ENCODE measurements at places on chromosomes 5 and 9. TPM values are rescaled to one million over a fixed set of nuclear protein-coding genes. Genes with fewer than 3 reads are reported as not detected.

SYK gene
- 1.1 TPM for total RNA-seq

- DNase-seq, result no peak
These were observed 4.1 kb upstream of the CCNG1 start for GRCh38 chr5:163433271-163433670.

PCDHGB3 gene
- total RNA-seq, result 0.11 TPM

ZFP2 gene
- total RNA-seq, result 0.36 TPM

- no peak for DNase-seq
These were observed 5.3 kb upstream of the IRX1 start for GRCh38 chr5:3590161-3590966.

DNA sequence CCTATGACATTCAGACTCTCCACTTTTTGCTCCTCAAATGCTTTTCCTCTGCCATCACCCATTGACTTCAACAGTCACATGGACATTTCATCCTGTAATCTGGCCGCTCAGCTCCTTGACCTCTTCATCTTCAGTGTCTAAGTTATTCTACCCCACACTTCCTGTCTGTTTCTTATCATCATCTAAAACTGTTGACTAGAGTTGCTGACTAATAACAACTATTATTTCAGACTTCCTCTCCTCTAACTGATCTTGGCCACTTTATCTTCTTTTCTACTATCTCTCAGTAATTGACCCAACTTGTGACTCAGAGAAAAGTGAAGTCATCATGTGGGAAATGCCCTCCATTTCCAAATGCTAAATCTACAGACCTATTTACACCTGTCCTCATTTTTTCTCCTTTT is 254.7 kb upstream of the TRPC7 start:
- DNase-seq, result no peak

DNA sequence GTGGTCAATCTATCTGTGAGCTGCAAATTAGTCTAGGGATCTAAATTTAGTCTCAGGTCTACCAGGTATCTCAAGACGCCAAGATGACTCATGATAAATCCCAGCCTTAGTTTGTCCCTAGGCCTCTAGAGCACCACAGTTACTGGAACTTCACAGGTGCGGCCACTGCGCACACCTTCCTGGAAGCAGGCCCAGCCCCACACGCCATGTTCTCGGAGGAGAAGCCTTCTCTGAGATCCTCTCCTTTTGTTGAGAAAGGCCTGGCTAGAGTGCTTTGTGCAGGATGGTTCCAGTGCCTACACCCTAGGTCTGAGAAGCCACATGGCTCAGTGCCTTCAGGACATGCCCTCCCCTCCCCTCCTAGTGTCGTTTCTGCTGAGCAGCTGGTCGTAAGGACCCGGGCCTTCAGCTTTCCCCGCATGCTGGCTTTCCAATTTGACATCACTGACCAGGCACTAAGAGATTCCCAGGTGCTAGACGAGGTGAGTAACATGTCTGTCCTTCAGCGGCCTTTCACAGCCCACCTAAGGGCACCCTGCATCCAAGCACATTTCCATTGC is 51.9 kb downstream of the IPPK start:
- no peak for DNase-seq

GRCh38 chr9:11328326-11328725 is 715.5 kb upstream of the PTPRD start:
- no peak for DNase-seq

DNA sequence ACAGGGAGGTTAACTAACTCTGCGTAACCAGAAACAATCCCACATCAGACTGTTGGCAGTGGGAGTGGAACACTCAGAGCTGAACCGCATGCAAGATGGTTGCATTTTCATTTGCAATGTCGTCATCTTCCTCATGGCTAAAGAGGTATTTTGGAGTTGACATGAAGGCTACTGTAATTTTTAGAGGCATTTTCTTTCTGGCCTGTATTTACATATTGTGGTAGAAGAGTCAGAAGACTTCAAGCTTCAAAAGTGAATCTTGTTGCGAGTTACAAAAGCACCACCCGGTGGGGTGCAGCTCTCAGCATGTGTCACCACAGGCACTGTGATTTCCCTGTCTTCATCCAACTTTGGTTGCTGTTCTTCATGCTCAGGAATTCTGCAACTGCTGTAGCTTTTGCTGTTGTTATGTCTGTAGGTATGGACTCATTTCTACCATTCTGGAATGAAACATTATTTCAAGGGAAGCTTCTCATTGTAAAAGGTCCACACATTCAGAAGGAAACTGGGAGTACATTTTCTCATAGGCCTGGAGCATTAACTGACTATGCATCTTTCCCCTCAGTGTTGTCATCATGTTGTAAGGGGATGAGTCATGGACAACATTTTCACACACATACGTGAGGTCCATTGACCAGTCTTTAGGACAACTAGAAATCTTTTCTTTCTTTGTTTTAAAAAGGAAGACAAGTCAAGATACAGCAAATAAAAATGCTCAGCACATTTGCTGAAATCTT is 35.4 kb upstream of the GDNF start:
- DNase-seq, result no peak

RNF180 gene
- not detected for total RNA-seq

- DNase-seq, result no peak
These were observed 45.0 kb downstream of the DOCK8 start for GRCh38 chr9:259405-260404.

- DNase-seq, result no peak
These were observed 14.9 kb upstream of the TMEM252 start for GRCh38 chr9:68555437-68556150.

GRCh38 chr9:73149371-73150067 is 2.1 kb upstream of the ANXA1 start:
- no peak for DNase-seq

DNA sequence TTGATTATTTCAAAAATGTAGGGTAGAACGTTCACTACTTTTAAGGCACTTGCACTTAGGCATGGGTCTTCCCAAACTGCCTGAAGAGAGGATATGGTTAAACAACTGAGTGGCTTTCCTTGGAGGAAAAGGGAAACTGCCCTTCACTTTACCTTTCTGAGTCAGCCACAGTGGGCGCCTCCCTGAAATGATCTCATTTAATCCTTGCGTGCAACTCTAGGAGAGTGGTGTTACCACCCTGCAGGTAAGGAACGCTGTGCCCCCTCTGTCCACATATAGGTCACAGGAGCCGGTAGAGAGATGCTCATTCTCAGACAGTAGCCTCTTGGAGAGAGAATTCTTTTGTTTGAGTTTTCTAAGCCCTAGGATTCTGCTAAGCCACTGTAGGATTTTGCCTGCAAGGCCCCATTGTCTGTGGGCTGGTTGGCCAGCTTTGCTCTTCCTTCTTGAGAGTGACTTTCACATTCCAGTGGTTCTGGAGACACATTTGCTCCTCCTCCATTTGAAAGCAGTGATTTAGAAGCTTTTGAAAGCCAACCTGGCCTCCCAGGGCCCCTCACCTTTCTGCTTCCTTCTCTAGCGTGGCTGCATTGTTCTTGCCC is 110.3 kb upstream of the CTSL start:
- DNase-seq, result no peak

SLC1A3 gene
- not detected for total RNA-seq

- no peak for DNase-seq
These were observed 22.1 kb downstream of the VCAN start for GRCh38 chr5:83493644-83494043.

DNA sequence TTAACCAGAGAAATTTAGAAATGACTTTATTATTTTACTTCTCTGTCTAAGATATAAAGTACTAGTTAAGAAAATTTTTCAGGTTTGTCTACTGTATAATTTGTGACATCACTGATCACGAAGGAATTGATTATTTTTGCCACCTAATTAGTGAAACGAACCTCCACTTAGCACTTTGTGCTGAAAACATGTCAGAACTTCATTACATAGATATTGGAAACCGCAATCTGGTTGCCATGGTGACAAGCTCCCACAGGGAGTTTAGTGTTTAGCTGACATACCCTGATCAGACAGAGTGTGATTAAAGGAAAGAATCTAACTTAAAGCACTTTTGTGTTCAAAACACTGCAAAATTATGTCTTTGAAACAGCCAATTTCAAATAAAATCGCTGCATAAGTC is 668.4 kb upstream of the CCNG1 start:
- no peak for DNase-seq

TMEM215 gene
- total RNA-seq, result not detected

IRX4 gene
- total RNA-seq, result not detected

CAPSL gene
- total RNA-seq, result not detected

DNA sequence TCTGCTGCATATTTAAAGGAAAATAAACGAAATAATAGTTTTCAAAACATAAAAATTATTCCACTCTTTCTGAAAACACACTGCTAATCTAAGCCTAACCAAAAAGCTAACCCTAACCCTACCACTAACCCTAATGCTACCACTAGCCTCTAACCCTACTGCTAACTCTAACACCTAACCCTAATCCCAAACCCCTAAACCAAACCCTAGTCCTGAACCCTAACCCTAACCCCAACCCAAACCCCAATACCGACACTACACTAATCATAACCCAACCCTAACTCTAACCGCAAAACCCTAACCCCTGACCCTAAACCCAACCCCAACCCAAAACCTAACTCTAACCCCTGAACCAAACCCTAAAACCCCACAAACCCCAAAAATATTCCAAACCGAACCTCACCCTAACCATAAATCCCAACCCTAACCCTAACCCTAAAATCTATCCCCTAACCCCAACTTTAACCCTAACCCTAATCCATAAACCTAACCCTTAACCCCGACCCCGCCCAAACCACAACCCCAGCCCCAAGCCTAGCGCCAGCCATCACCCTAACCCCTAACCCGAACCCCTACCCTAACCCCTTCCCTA is 41.9 kb upstream of the PLEKHG4B start:
- no peak for DNase-seq

DNA sequence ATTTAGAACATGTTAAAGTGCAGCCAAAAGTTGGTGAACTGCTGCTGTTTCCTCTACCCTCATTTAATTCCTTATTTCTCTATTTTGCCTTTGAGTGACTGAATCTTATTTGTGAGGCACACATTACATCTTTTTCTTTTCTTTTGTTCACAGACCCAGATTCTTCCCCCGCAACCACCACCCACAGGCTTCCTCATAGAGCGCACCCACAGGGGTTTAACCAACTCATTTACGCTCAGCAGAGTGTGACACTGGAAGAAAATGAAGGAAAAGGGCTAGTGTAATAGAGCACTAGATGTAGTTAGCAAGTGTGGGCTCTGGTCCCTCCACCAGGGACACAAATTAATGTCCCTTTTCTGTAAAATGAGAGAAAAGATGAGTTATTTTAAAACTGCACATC is 200.7 kb downstream of the PARP8 start:
- DNase-seq, result no peak

- DNase-seq, result no peak
These were observed 27.9 kb upstream of the SMU1 start for GRCh38 chr9:33104401-33104800.

UHRF2 gene
- total RNA-seq, result 149 TPM

DNA sequence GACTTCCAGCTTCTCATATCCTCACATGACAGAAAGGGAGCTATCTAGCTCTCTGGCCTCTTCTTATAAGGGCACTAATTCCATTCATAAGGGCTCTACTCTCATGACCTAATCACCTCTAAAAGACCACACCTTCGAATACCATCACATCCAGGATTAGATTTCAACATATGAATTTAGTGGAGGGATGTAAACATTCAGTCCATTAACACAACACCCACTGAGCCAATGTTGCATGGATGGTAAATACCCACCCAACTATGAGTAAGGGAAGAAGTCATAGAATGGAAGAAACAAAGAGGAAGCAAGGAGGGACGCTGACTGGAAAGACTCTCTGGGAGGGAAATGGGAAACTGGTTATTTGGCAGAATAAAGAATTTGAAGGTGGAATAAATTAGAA is 112.6 kb upstream of the CCDC112 start:
- DNase-seq, result no peak

DNA sequence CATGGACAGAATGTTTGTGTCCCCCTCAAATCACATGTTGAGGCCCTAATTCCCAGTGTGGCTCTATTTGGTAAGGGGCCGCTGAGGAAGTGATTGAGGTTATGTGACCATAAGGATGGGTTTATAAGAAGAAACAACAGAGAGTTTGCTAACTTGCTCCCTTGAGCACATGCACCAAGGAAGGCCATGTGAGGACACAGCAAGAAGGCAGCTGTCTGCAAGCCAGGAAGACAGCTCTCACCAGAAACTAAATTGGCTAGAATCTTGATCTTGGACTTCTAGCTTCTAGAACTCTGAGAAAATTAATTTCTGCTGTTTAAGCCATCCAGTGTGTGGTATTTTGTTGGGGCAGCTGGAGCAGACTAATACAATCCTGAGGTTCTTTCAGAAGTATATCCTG is 35.2 kb upstream of the CDC42SE2 start:
- no peak for DNase-seq

PTPA gene
- 21.6 TPM for total RNA-seq

PCDHA7 gene
- total RNA-seq, result not detected

RLN1 gene
- 0.84 TPM for total RNA-seq

DNA sequence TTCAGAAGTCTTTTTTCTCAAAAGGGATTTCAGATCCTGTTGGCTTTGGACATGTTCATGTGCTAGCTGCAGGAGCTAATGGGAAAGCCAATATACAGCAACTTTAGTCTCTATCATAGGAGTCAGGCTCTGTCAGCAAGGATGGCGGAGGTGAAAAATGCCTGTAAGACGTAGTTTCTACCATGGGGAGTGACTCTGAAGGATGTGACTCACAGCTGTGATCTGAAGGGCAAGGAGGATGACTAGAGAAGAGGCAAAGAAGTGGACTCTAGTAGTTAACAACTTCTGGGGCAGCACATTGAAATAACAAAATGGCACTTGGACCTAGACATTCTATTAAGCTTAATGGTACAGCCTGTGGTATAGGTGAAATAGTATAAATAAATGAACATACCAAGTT is 3.1 kb upstream of the NDUFS4 start:
- DNase-seq, result no peak

GRCh38 chr9:109317311-109317978 is 3.4 kb downstream of the EPB41L4B start:
- no peak for DNase-seq

DNA sequence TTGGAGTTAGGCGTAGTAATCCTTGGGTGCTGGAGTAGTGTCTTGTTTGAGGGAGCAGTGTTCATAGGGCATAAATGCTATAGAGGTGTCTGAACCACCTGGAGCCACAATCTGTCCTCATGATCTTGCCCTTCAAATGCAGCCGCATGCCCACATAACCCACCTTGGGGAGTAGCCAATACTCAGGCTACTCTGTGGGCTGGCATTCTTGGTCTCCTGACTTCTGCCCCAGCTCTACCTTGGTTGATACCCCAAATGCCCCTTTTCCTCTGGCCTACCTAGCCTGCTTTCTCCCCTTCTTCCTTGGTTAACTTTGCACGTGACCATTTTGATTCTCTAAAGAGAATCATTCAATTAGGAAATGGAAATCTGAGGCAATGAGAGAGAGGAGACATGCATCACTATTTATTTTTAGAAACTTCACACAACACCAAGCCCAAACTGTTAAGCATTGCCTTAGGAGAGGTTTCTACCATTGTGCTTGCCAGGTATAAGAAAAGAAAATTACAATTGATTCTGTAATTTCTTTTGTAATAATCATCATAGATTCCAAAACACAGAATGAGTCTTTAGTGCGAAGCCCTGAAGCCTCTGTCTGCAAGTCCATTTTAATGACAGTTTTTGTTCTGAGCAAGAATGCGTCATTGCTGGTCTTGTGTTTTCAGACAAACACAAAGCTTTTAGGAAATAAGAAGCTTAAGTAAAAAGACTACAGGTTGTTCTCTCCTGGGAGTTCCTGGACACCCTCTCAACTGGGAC is 135.2 kb downstream of the C9orf152 start:
- no peak for DNase-seq

GRCh38 chr5:25285136-25285535 is 640.4 kb upstream of the CDH10 start:
- no peak for DNase-seq
